ENCODE measurements at places on chromosomes 4 and X.

GRCh38 chrX:115372152-115372551 lies 82.6 kb downstream of the LUZP4 start:
- DNase-seq: no peak

- no peak for DNase-seq
Observed at GRCh38 chr4:174423257-174423944, 98.9 kb downstream of the HPGD start.

DNA sequence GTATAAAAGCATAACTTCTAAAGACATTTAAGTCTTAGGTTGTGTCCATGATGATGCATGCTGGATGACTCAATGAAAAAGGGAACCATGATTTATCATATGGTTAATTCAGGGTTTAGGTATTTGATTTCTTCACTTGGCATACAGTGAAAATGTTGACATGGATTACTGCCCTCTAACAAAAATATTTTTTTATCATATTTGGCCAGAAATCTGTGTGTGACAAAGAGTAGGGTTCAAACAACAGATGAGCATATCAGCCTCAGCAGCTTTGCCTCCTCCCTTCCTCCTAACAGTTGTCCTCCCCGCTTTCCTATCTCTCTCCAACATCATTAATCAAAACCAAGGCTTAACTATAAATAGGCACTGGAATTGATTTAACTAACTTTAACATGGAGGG lies 46.3 kb downstream of the ARHGAP6 start:
- DNase-seq: no peak

DNA sequence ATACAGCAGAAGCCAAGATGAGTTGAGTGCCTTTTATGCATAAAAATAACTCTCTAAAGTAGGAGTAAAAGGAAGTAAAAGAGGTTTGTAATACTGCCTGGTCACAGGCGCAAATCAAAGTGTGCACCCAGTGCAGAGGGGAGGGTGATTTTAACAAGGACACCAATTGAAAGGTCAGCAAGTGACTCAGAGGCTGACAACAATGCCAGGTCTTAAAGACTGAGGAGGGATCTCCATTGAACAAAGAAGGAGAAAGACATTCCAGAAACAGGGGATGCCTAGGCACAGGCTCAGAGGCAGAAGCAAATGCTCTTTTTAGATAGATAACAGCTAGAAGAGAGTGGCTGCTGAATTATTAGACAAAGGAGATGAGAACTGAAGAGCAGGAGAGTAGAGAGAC lies 297.4 kb upstream of the VCX start:
- DNase-seq: no peak

DNA sequence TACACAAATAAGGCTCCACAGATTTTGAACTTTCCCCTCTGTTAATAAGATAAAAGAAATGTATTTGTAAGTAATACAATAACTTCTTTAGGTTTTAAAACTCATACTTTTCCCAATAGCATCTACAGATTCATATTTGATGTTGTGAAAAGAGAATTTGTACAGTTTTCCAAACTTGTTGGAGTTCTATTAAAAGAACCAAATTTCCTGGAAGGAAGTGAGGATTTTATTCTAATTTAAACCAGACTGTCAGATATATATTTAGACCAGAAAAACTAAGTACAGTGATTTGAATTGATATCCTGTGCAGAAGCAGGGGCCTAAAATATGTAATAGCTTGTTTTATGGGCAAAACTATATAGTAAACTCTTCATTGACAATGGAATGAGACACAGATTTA lies 53.7 kb downstream of the NAA11 start:
- no peak for DNase-seq

DNA sequence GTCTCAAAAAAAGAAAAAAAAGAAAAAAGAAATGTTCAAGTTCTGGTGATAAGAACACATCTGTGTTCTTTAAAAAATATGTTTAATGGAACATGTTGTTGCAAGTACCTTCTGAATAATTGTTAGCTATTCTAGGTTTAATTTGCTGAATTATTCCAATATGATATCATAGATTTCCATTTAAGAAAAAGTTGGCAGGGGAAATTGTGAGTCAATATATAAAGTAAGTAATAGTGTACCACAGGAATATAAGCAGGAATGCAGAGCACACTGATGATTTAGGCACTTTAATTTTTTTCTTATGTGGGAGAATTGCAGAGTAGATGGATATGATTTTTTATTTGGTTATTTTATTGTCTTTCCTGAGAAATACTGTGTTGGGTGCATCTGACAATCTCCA lies 190.7 kb downstream of the RPA4 start:
- DNase-seq: no peak

- no peak for DNase-seq
Observed at GRCh38 chrX:69424161-69424560, 80.0 kb upstream of the NALF2 start.

DNA sequence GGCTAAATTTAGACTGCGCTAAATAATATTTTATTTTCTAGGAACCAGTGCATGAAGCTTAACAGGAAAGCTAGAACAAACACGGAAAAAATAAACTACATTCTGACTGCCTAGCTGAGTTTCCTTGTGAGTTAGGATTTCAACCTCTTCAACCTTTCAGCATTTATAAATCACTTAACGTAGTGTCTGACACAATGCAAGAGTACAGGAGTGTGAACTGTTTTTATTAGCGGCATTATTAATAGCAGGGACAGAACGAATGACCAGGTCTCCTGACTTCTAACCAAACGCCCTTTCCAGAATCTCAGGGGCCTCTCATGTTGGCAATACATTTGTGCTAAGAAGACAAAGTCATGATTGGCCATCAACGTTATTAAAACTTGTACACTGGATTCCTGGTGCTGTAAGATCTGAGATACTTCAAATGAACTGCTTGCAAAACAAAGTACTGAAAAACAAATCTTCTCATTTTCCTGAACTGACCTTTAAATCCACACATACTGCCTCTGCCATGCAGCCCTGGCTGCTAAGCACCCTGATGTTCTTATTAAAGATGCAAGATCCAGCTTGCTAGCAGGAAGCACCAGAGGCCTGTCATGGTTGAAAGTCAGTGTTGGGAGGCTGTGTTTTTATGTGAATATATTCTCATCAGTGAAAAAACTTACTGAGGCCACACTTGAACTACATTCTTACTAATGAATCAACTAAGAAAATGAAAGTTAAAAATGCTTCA lies 380.4 kb upstream of the CPEB2 start:
- no peak for DNase-seq

DNA sequence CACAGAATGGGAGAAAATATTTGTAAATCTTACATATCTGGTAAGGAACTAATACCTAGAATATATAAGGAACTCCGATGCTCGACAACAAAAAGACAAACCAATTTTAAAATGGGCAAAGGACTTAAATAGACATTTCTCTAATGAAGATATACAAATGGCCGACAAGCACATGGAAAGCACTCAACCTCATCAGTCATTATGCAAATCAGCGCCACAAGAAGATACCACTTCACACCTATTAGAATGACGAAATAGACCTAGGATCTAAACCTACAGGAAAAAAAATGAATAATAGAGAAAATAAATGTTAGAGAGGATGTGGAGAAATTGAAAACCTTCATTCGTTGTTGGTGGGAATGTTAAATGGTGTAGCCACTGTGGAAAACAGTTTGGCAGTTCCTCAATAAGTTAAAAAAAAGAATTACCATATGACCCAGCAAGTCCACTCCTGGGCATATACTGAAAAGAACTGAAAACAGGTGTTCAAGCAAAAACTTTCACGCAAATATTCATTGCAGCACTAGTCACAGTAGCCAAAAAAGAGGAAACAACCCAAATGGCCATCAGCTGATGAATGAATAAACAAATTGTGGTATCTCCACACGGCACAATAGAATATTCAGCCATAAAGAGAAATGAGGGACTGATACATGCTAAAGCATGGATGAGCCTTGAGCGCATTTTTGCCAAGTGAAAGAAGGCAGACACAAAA lies 57.3 kb upstream of the WDR19 start:
- no peak for DNase-seq

GRCh38 chr4:70991596-70991995 lies 1.9 kb upstream of the DCK start:
- no peak for DNase-seq

DNA sequence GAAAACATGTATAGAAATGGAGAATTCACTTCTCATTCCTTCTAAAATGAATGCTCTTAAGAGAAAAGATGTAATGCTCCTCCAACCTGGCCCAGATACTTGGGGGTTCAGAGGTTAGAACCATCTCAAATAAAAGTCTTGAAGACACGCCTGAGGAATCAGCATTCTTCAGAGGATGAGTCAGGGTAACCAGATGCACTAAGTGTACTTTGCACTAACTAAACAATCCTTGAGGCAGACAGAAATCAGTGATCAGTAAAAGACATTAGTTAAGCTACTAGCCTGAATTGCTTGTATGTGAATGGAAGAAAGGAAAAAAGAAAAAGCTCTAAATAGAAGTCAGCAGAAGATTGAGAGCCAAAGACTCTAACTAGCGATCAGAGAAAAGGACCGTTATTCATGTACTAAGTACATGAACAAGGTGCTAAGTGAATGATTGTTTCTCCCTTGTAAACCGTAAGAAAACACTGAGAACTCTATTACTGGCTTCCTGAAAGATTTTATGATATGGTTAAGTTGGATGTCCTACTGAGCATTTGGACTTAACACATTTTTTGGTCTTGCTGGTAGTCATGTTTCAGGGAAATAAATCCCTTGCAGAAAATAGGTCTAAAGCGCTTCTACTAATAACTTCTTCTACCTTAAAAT lies 738.3 kb downstream of the STPG2 start:
- DNase-seq: no peak

- DNase-seq: no peak
Observed at GRCh38 chr4:52142816-52143215, 91.7 kb downstream of the SPATA18 start.

- DNase-seq: no peak
Observed at GRCh38 chr4:10104211-10104990, 12.2 kb downstream of the WDR1 start.

DNA sequence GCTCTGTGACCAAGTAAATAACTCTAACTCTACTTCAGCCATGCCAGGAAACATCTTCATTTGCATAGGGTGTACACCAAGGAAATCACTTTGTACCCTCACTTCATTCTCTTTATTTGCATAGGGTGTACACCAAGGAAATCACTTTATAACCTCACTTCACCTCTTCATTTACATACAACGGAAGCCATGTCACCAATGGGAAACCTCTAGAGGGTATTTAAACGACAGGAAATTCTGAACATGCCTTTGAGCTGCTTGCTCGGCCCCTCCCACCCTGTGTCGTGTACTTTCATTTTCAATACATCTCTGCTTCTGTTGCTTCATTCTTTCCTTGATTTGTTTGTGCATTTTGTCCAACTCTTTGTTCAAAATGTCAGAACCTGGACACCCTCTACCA lies 848.1 kb upstream of the FRG1 start:
- DNase-seq: no peak

DNA sequence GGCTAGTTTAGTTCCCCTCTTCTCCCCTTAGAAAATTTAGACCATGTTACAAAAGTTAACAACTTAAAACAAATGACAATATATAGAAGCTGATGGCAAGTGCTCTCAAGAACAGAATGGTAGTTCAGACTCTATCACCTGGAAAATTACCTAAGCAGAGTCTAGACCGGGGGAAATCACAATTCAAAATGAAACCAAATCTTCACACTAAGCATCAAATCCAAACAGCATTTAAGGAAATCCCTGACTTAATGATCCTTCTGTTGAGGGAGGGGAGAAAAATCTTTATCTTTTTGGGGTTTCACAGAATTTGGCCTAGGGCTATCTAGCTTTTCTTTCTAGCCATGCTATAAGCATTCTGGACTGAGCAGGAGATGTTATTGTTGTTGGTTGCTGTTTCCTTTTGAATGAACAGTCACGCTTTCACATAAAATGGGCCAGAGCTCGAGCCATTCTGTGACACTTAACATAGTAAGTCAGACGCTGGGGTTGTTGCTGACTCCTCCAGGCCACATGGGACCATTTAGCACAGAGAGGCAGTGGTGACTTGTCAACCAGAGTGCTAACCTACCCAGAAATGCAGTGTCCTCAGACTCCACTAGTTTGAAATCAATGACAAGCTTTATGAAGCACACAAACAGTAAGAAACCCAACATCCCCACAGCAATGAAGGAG lies 16.0 kb upstream of the LSM6 start:
- no peak for DNase-seq

- DNase-seq: no peak
Observed at GRCh38 chr4:40479378-40479777, 144.2 kb downstream of the CHRNA9 start.

GRCh38 chrX:100350704-100351489 lies 59.2 kb downstream of the PCDH19 start:
- DNase-seq: no peak

DNA sequence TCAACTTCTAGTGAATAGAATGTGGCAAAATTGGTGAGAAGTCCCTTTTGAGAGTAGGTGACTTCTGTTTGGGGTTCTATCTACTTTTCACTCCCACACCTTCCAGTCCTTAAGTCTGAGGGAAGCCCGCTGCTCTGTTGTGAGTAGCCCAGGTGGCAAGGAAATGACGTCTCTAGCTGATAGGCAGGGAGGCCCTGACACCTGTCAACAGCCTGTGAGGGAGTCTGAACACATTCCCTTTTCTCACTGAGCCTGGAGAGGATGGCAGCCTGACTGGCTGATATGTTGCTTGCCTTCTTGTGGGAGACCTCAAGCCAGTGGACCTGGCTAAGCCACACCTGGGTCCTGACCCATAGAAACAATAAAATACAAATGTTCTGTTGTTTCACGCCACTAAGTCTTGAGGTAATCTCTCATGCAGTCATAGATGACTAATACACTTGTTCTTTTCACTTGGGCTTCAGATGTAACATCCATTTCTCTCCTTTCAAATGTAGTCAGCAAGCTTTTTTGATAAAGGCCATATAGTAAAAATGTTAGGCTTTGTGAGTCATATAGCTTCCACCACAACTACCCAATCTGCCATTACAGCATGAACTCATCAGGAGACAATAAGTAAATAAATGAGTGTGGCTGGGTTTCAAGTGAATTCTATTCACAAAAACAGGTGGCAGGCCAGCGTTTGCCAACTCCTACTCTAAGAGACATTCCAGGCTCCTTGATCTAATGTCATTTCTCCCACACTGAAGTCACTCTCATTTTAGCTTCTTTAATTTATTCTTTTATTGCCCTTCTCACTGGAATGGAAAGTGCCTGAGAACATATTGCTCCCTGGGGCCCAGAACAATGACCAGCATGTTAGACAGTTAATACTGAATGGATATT lies 265.1 kb upstream of the MAD2L1 start:
- no peak for DNase-seq

DNA sequence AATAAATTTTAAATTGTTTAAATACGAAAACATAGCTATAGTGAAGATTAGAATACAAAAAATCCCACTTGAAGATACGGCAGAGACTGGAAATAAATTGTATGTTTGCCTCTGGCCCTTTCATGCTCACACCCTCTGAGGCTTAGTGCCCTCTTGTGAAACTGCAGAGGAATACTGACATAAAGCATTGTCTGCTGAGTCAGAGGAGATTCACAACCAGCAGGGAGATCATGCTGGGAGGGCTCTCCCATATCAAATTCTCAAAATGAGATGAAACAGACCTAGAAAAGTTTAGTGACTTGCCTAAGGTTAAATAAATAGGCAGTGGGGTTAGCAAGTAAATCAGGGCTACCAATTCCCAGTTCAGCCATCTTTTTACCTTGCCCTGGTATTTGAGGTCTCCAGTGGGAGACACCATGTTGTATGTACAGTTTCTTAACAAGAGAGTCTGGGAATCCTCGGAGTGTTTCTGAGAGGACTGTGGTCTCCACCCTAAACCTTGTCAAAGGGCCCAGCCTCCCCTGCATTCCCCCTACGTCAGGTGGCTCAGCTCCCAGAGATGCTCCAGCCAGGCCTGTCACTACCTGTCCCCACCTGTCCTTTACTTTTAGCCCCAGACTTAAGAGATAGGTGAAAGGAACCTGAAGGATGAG lies 581.4 kb upstream of the DIPK2B start:
- no peak for DNase-seq

GRCh38 chrX:131789664-131790063 lies 233.4 kb upstream of the STK26 start:
- no peak for DNase-seq

Measured in activated CD8-positive, alpha-beta memory T cell treated with anti-CD3 and anti-CD28 coated beads for 4 hours (primary cell).